ENCODE measurements at places on chromosomes 16 and 17.

- DNase-seq, result no peak
Measured at GRCh38 chr16:68707340-68708152, 29.5 kb upstream of the CDH1 start.

GRCh38 chr17:66829883-66830282 lies 5.0 kb upstream of the CACNG5 start:
- no peak for DNase-seq

DNA sequence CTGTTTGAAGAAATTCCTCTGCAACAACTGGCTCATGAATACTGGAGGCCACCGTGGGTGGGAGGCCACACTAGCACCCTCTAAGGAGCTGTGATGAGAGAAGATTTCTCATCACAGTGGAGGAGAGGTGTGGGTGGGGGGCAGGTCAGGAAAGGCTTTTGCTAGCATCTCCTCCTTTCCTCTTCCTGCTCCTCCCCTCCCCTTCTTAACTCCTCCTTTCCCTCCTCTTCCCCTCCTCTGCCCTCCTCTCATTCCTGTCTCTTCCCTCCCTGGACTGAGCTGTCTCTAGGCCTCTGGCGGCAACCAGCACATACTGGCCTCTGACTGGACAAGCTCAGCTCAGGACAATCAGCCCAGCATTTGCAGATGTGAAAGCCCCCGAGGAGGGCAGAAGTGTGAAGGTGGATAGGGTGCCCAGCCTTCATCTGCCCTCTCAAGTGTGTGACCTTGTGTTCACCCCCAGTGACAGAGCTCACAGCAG lies 19.0 kb upstream of the LHX1 start:
- no peak for DNase-seq

GRCh38 chr16:79287424-79287917 lies 313.1 kb downstream of the MAF start:
- DNase-seq, result no peak

- DNase-seq, result no peak
Measured at GRCh38 chr16:5028950-5029475, 4.7 kb downstream of the NAGPA start.

GRCh38 chr16:67252609-67253497 lies 4.1 kb downstream of the SLC9A5 start:
- DNase-seq, result no peak

GRCh38 chr17:1270210-1271029 lies at the start of gene BHLHA9:
BHLHA9 (plus strand) TSS chr17:1270444; CDS start chr17:1270564, 120 bp downstream.
- no peak for DNase-seq

GRCh38 chr16:5024632-5025031 lies 9.1 kb downstream of the NAGPA start:
- no peak for DNase-seq

GRCh38 chr16:85984947-85985451 lies 86.0 kb downstream of the IRF8 start:
- no peak for DNase-seq
